ENCODE measurements at places on chromosomes 11 and 22.

DNA sequence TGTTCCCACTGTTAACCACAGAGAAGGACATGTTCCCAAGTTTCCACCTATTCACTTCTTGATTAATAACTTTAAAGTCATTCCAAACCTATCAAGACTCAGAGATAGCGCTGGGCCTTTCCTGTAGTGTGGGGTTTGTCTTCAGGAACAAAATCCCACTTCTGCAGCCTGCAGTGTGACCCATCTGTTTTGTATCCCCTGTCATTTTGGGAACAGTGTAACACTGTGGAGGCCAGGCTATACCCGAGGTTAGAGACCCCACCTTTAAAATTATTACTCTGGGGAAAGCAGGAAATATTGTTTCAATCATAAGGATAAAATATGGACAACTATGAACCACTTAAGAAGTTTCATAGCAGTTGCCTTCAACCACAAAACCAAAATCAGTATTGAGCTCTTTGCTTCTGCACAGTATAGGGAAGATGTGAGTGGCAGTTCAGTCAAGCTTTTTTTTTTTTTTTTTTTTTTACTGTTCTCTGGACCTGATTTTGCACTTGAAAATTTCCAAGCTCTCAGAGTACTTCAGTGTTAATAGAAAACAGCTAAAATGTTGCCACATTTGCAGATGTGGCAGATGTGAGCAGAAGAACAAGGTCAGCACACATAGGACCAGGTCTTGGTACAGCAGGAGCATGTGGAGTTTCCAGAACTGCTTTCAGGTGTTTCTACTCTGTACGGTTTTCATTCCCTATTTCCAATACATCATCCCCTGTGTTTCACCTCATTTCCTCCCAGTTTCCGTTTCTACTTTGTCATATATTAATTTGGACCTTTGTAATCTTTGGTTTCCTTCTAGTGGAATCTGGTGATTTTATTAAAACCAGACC, 121.5 kb downstream of the MAML2 start:
- peak; percentile 26 for DNase-seq

GRCh38 chr22:35564975-35565867, 24.6 kb downstream of the RASD2 start:
- DNase-seq = no peak

DNA sequence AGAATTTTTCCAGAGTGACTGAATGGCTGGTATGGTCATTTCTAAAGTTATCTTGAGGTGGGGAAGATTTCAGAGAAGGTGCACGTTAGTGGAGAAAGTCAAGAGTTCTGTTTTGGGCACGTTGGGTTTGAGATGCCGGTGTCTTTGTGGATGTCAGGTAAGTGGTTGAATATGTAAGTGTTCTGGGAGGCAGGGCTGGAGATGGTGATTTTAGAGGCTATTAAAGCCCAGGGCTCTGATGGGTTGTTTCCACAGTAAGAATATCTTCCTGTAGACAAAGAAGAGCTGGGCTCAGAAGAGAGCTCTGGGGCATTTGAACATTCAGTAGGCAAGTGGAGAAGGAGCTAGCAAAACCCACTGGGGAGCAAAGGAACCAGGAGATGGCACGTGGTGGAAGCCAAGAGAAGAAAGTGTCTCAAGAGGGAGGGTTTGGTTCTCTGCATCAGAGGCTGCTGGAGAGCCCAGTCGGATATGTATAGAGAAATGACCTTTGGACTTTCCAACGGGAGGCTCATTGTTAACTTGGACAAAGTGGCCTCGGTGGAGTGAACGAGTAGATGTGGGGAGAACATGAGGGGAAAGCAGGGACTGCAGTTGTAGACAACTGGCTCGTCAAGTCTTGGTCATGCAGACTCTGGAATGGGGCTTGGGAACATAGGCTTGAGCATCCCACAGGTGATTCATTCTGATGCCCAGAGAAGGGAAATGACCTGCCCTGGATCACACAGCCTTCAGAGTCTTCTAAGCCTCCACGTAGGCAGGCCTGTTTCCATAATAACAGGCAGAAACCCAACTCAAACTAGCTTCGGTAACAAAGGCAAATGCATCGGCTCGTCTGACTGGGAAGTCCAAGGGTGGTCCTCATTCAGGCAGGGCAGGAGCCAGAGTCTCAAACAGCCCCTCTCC, 98.4 kb upstream of the PARVA start:
- DNase-seq = no peak

GRCh38 chr22:49284056-49284784, 543.5 kb downstream of the BRD1 start:
- DNase-seq = no peak

DNA sequence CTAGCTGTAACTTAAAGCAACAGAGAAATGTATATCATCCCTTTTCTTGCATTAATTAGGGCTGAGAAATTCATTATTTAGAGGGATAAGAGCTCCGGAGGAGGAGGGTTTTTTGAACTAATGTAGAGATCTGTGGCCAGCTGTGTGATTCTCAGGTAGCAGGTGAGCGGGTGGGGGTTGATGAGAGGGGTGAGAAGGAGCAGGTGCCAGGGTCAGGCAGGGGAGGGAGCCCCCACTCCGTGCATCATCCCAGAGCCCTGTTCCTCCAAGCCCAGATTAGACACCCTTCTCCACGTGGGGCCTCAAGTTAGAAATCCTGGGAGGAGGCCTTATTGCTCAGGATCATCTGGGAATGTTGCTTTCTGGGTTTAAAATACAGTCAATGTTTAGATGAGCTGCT, 24.9 kb downstream of the ZBTB16 start:
- no peak for DNase-seq

- peak; percentile 19 for DNase-seq
These were observed 2.3 kb downstream of the KRTAP5-11 start for GRCh38 chr11:71580057-71581003.

GRCh38 chr11:120708511-120709183, 197.1 kb downstream of the GRIK4 start:
- no peak for DNase-seq

- DNase-seq = peak; percentile 71
These were observed 3.6 kb upstream of the SORL1 start for GRCh38 chr11:121448431-121448941.

- no peak for DNase-seq
These were observed 30.3 kb downstream of the BLID start for GRCh38 chr11:122085712-122086111.

DNA sequence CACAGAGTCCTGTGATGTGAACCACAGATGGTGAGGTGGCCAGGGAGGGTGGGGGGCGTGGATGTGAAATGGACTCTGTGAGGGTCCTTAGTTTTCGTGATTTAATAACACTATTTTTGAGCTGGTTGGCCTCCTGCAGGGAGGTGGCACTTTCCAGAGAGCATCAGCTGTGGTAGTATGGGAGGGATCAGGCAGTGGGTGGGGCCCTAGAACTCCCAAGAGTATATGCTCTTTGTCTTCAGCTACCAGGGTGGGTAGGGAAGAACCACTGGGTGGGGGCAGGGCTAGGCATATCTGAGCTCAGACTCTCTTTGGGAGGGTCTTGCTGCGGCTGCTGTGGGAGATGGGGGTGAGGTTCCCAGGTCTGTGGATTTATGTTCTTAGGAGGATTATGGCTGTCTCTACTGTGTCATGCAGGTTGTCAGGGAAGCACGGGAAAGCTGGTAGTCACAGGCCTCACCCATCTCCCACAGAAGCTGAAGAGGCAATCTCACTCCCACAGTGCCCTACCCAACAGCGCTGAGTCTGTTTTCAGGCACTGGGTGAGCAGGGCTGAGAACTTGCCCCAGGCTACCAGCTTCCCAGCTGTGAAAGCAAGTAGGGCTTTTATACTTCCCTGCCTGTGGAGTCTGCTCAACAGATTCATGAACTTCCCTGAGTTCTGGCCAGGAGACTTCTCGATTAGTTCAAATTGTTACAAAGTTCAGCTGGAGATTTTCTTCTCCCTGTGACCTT, 47.9 kb upstream of the SNX19 start:
- no peak for DNase-seq

- no peak for DNase-seq
These were observed 186.8 kb downstream of the FAT3 start for GRCh38 chr11:92411431-92411830.

GRCh38 chr22:44473166-44473565, 24.9 kb downstream of the RTL6 start:
- no peak for DNase-seq

GRCh38 chr22:22909605-22910271, 22.1 kb downstream of the IGLL5 start:
- no peak for DNase-seq

- DNase-seq = no peak
These were observed 16.9 kb upstream of the TMPRSS6 start for GRCh38 chr22:37126383-37126782.

GRCh38 chr22:37968452-37969251, 15.2 kb downstream of the POLR2F start:
- no peak for DNase-seq

- DNase-seq = no peak
These were observed 11.1 kb upstream of the SLC37A2 start for GRCh38 chr11:125052047-125052446.

GRCh38 chr11:77596626-77597025, 6.9 kb downstream of the AQP11 start:
- DNase-seq = no peak
